Activated CD4-positive, alpha-beta memory T cell treated with anti-CD3 and anti-CD28 coated beads, Interleukin-2, amount 10 ng/mL, durations not matched to agents 7 days and 5 days (primary cell): ENCODE measurements at places on chromosomes 11 and 22. TPM values are rescaled to one million over a fixed set of nuclear protein-coding genes. Genes with fewer than 3 reads are reported as not detected.

- H3K27ac ChIP-seq: no peak overlapping the region
- peaks cover 9% of the 10 kb centered on the region for H3K4me1 ChIP-seq
- no peaks in the 10 kb centered on the region for H3K36me3 ChIP-seq
- H3K27me3 ChIP-seq: peaks cover 15% of the 10 kb centered on the region
- no peak overlapping the region for H3K4me3 ChIP-seq
Observed at GRCh38 chr22:50045211-50046018, 12.7 kb downstream of the TTLL8 start.

Gene BTG4
- total RNA-seq: not detected

Gene SLC22A8
- total RNA-seq: not detected

Gene TMX2
- total RNA-seq: 47.0 TPM

DNA sequence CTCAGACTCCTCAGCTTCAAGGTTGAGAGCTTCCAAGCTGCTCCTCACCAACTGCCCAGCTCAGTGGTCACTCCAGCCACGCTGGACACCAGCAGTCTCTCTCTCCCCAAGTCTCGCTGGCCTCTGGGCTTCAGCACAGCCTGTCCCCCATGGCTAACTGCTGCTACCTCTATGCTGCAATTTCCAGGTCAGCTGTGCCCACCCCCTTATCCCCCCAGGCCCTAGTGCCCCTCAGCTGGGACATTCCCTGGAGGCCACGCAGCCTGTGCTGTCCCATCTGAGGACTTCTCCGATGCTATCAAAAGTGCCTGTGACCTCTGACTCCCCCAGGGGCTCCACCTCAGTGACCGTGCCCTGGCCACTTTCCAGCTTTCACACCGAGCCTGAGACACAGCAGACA is 37.5 kb upstream of the PHF21B start:
- H3K27ac ChIP-seq: no peak overlapping the region
- no peaks in the 10 kb centered on the region for H3K4me1 ChIP-seq
- H3K4me3 ChIP-seq: no peak overlapping the region
- no peak for DNase-seq
- H3K36me3 ChIP-seq: no peaks in the 10 kb centered on the region

DNA sequence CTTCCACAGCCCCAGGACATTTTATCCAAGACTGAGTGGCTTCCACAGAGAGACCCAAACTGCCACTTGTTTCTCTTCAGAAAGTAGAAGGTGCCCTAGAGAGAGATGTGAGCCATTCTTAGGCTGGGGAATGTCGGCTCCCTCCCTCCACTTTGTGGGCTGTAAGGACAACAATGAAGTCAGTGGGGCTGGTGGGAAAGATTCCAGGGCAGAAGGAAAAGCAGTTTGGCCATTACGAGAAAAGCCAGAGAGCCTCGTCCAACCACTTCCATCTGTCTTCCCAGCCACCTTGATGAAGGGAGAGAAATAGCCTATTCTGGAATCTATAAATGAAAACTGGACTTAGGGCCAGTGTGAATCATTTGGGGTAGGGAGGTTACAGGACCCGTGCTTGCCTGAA is 382.5 kb downstream of the NXPE2 start:
- H3K36me3 ChIP-seq: no peaks in the 10 kb centered on the region
- no peak overlapping the region for H3K4me3 ChIP-seq
- no peaks in the 10 kb centered on the region for H3K4me1 ChIP-seq
- no peak overlapping the region for H3K27ac ChIP-seq
- H3K27me3 ChIP-seq: no peaks in the 10 kb centered on the region

Gene KCNK4
- not detected for total RNA-seq

Gene APOL5
- not detected for total RNA-seq

Gene NAALAD2
- not detected for total RNA-seq

DNA sequence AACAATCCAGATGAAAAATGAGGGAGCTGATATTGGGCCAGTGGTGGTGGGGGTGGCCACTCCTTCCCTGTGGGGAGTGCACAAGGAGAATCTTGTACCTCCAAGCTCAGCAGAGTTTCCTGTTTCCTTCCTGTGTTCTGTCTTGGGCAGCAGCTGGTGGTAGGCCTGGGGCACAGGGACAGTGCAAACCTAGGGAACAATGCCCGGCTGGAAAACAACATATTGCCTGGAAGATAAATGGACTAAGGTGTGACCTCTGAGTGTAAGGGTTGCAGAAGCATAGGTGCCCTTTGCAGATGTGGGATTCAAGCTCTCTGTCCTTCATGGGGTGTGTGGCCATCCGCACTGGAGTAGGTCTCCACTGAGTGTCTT is 5.8 kb upstream of the JAM3 start:
- peaks cover 57% of the 10 kb centered on the region for H3K27me3 ChIP-seq
- no peak for DNase-seq
- no peak overlapping the region for H3K4me3 ChIP-seq

DNA sequence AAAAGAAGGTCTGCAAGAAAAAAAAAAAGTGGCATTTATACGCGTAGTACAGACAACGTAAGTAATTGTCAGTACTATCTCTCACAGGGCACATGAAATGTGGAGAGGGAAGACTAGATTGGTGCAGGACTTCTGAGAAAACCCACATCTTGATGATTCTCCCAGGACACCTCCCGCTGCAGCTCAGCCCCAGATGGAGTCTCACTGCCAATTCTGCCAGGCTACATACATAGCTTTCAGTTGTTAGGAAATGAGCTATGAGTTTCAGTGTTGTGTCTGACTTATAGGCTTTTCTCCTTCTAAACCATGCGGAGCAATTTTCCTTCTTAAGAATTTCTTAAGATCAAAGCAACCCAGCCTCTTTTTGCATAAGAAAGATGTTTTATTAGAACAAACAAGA is 9.6 kb downstream of the OR5A2 start:
- peaks cover 16% of the 10 kb centered on the region for H3K27me3 ChIP-seq
- H3K27ac ChIP-seq: no peak overlapping the region
- DNase-seq: no peak
- H3K4me3 ChIP-seq: no peak overlapping the region

GRCh38 chr11:47179655-47179991 is 2.9 kb upstream of the ARFGAP2 start:
- peak; percentile 55 for DNase-seq
- peaks cover 4% of the 10 kb centered on the region for H3K27me3 ChIP-seq
- H3K4me3 ChIP-seq: no peak overlapping the region

Gene OR51E2
- total RNA-seq: not detected

Gene PNPLA5
- total RNA-seq: not detected

GRCh38 chr11:102930451-102930850 is 25.1 kb downstream of the MMP13 start:
- H3K4me3 ChIP-seq: no peak overlapping the region
- DNase-seq: no peak
- H3K4me1 ChIP-seq: no peaks in the 10 kb centered on the region
- no peak overlapping the region for H3K27ac ChIP-seq
- peaks cover 9% of the 10 kb centered on the region for H3K27me3 ChIP-seq

GRCh38 chr11:65189191-65189590 is 7.5 kb downstream of the CAPN1 start:
- H3K36me3 ChIP-seq: peaks cover 47% of the 10 kb centered on the region
- H3K4me1 ChIP-seq: peaks cover 5% of the 10 kb centered on the region
- H3K27me3 ChIP-seq: no peaks in the 10 kb centered on the region
- H3K4me3 ChIP-seq: no peak overlapping the region
- no peak overlapping the region for H3K27ac ChIP-seq

Gene CAT
- 32.5 TPM for total RNA-seq

Gene DDI1
- not detected for total RNA-seq
